Naive thymus-derived CD4-positive, alpha-beta T cell (primary cell): ENCODE measurements at places on chromosomes 7 and 10. TPM values are rescaled to one million over a fixed set of nuclear protein-coding genes. Genes with fewer than 3 reads are reported as not detected.

The TCAF1 gene
- total RNA-seq, result 19.4 TPM

The GPRIN2 gene
- not detected in 2 replicates for total RNA-seq

The PRF1 gene
- total RNA-seq, result 11.1 TPM

The HTR5A gene
- not detected for total RNA-seq

The PSD gene
- total RNA-seq, result 16.9 TPM

- no peak for DNase-seq
Measured at GRCh38 chr10:1178506-1178905, 122.3 kb downstream of the WDR37 start.

DNA sequence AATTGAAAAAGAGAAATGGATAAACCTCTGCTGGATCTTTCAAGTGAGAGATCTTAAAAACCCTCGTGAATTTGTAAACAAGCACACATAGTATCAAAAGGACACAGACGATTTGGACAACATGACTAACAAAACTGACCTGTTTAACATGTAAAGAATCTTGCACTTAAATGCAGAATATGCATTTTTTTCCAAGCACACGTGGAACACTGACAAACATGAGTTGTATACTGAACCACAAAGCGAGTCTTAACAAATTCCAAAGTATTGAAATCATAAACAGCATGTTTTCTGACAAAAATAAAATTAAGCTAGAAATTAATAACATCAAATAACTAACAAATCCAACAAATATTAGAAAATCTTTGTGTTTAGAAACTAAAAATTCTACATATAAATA, 65.0 kb upstream of the ZNF746 start:
- DNase-seq, result no peak

DNA sequence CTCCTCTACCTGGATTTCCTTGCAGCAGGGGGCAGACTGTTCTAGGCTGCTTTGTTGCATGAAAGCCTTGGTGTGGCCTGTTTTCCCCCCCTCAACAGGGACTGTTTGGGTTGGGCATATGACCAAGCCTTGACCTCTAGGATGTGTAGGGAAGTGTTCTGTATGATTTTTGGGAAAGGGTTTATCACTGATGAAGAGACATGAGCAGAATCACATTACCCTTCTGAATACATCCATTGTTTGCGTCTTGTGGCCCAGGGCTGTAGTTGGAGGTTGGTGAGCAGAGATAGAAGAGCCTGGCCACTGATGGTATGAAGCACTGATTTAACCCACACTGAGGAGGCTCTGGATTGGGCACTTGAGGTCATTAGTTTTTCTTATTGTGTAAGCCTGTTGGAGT, 26.6 kb downstream of the ZNF12 start:
- DNase-seq, result no peak

DNA sequence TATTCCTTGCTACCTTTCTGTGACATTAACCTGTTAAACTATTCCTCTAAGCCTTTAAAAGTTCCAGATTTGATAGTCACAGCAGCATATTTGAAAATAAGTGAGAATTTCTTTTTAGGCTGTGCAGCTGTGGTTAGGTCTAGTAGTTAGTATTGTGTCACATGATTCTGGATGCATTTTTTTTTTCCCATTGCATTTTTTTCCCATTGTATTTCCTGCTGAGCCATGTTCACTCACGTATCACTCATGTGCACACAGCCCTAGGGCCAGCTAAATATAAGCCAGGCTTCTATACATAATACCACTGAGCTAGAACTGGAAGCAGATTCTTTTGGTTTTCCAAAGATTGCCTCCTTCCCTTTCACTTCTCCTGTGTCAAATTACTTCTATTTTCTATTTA, 37.4 kb downstream of the DNAJC9 start:
- no peak for DNase-seq

DNA sequence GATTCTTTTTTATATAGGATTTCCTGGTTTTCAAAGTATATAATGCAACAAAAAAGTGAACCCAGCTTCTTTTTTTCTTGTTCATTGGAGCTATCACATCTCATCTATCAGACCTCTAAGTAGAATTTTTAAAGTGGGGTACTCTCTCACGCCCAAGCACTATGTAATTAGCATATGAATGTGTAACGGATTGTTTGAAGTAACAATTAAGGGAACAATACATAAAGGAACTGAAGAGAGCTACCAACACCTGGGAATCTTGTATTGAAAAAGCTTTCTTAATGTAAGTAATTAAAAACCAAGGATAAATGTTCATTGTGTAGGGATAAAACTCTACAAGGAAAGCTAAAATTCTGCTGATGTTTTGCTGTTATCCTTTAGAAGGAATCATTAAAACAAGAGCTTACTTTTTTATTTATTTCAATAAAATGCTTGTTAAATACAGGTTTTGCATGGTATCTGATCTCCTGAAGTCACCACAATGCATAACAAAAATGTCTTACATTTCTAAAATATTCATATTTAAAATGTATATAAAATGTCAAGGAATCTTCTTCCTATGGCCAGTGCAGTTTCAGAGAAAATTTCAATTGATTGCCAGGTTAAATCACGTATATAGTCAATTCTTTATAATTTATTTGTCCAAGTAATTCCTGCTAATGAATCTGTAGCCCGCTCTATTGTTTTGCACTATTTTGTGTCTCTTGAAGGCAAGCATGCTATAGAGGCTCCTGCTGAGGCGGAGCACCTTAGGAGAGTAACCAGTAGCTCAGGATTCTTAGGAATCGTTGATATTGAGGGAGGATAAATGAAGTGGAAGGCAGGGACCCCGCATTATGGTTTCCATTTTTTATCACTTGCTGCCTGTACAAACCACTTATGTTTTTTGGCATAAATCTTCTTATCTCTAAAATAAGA, 51.6 kb downstream of the PTPRZ1 start:
- DNase-seq, result no peak

DNA sequence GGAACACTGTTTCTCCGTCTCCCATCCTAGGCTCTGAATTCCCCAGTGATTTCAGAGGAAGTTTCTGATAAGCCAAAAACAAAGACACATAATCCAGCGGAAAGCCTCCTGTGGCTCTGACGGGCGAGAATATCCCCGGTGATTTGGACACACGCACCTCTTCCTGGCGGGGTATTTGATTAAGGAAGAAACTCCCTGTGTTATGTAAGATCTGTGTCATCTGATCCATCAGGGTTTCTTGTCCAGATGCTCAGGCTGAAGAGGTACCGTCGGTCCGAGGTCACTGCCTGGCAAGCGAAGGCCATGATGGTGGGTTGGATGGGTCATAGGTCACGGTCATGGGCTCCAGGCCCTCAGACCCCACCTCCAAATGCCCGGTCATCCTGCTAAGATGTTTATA, 39.6 kb upstream of the DNAJB6 start:
- no peak for DNase-seq

DNA sequence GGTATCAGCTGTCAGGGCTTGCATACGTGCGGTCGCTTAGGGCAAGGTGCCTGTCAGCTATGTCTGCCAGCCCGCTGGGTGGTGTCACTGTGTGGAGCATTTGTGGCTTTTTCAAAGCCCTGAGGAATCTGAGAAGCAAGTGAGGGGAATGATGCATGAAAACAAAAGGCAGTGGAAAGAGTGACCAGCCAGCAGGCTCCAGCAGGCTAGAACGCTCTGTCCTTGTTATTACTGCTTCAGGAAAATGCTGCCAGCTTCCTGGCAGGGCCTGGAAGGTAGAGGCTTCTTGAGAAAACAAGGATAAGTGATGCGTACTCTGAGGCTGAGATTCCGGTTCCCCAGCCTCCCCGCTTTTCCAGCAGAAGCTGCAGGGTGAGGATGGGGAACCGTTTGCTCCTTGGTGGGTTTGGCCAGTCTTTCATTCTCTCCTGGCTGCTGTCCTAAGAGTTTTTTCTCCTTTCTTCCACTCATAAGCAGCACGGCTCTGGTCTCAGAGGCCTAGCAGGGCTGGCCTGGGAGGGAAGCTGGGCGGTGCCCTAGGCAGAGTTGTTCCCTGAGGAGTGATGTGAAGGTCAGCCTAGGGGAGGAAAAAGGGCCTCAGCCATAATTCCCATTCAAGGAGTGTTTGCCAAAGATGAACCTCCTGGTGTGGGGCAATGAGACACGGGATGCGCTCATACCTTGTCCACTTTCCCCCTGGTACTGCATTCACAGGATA, 42.8 kb upstream of the MKLN1 start:
- no peak for DNase-seq

GRCh38 chr10:76902949-76903348, 734.7 kb downstream of the KCNMA1 start:
- no peak for DNase-seq

- DNase-seq, result no peak
Measured at GRCh38 chr7:47795631-47796030, 152.6 kb downstream of the PKD1L1 start.

DNA sequence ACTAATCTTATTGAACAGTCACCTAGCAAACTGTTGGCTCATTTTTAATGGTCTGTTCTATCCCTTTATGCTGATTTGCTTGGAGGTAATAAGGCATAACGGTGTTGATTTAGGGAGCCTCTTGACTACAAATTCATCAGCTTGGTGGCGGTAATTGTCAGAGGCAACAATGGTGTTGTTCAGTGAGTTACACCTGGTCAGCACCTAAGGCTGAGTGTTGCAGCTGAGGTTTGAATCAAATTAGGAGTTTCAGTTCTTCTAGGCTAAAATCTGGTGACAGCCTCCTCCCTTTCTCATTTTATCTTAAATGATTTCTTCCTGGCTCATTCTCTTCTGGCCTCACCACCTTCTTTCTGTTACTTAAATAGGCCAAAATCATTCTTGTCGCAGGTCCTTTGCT, 42.3 kb upstream of the SP8 start:
- DNase-seq, result no peak
